ENCODE measurements at places on chromosomes 5 and 9.

- no peak for DNase-seq
Measured at GRCh38 chr5:144913661-144914060, 743.0 kb downstream of the KCTD16 start.

- no peak for DNase-seq
Measured at GRCh38 chr5:9363449-9363848, 182.4 kb downstream of the SEMA5A start.

- DNase-seq = no peak
Measured at GRCh38 chr5:115855959-115856358, 14.2 kb downstream of the AP3S1 start.

GRCh38 chr5:142296914-142297417, 27.9 kb downstream of the SPRY4 start:
- DNase-seq = no peak

- no peak for DNase-seq
Measured at GRCh38 chr5:93593476-93594131, 10.6 kb downstream of the NR2F1 start.

GRCh38 chr5:7849681-7850394, 1.1 kb downstream of the CFAP90 start:
- DNase-seq = no peak

- DNase-seq = no peak
Measured at GRCh38 chr5:51345106-51345505, 38.1 kb upstream of the ISL1 start.

GRCh38 chr9:128244837-128245231, 31.0 kb downstream of the GOLGA2 start:
- DNase-seq = no peak

- DNase-seq = no peak
Measured at GRCh38 chr5:111398013-111398412, 114.3 kb downstream of the STARD4 start.

DNA sequence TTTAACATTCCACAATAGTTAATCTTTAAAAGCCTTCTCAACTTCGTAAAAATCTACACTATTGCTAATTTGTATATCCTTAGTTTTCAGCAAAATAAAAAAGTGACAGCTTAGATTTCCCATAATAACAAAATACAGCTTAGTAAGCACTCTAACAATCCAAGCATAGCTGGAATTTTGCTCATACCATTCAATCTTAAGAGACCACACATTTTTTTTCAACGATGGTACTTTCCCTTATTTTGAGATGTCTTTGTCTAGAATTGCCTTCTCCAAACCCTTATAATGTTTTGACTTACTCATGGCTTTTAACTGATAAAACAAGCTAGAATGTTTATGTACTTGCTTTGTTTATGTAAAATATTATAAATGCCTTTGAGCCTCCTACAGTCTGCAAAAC, 65.6 kb downstream of the HOMER1 start:
- DNase-seq = no peak

GRCh38 chr9:68678430-68678829, 26.6 kb upstream of the PIP5K1B start:
- no peak for DNase-seq

DNA sequence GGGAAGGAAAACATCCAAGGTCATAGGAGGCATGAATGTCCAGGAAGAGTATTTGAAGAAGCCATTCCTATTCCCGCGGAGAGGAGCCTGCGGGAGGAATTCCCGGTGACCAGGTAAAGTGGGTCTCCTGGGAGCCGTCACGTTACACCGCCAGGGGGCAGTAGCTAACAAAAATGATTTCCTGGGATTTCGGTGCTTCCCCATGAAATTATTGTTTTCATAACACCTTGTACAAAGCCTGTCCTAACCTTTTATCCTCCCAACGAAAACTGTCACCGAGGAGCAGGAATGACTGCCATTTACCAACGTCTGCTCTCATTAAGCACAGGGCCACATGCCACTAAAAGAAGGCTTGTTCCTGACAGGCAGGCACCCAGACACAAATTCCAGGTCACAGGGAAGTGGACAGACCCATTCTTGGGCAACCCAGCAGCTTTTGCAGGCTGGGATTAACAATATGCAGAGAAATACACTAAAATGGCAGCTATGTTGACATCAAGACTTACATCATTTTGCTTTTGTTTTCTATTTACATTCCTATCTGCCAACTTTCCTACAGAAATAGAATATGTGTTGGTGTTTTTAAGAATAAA, 41.2 kb upstream of the CTSL start:
- no peak for DNase-seq

DNA sequence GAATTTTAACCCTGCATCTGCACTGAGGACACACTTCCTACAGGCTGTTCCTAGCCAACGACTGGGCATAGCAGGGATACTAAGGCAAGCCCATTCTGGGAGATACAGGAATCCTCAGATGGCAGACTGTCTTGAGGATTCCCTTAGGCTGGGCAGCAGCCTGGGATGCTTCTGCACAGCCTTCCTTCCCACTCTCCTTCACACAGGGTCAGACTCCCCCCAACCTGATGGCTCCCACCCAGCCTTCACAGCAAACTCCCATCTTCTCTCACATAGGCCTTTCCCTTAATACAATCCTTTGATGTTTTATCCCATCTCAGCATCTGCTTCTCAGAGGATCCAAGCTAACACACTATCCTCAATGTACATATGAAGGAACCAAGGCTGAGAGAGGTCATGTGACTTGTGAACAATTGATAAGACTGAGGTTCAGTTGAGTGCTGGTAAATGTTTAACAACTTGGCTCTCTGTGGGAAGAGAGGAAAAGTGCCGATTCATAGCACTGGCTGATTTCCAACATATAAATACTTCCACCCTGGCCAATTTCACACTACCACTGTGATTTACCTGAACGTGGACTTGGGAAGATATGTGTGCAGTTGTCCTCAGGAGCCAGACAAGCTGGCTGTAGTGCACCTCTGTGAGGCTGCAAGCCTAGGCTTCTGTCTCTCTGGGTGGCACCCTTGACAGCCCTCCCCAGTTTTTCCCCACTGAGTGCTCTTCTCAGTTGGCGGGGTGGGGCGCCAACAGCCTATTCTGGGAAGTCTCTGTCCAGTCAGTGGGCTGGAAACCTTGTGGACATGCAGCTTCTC, 120.2 kb upstream of the TRIM32 start:
- DNase-seq = no peak

Measured in activated CD4-positive, alpha-beta T cell treated with anti-CD3 and anti-CD28 coated beads, Interleukin-2, amount 50 U/mL, for 4 hours (primary cell).